Regular cardiac myocyte (primary cell): ENCODE measurements at places on chromosomes 11 and 22. TPM values are rescaled to one million over a fixed set of nuclear protein-coding genes. Genes with fewer than 3 reads are reported as not detected.

Gene SCGB1A1
- not detected in 2 replicates for total RNA-seq

Gene TTLL8
- not detected in 2 replicates for total RNA-seq

Gene CCDC15
- 0.85 and 3.6 TPM in 2 replicates for total RNA-seq

Gene CDC42BPG
- total RNA-seq, result 0.19 and 1.1 TPM in 2 replicates

Gene PITPNM1
- 16.1 and 18.3 TPM in 2 replicates for total RNA-seq

Gene KREMEN1
- 1.3 and 3.4 TPM in 2 replicates for total RNA-seq

Gene OR51B4
- total RNA-seq, result not detected in 2 replicates

Gene FDXACB1
- 2.0 and 5.2 TPM in 2 replicates for total RNA-seq

Gene PIM3
- 25.3 and 29.0 TPM in 2 replicates for total RNA-seq

Gene SLC22A25
- not detected in 2 replicates for total RNA-seq

Gene C2CD3
- total RNA-seq, result 11.8 and 14.4 TPM in 2 replicates

Gene MPZL3
- total RNA-seq, result 1.3 and 2.0 TPM in 2 replicates

Gene CD59
- 877 and 897 TPM in 2 replicates for total RNA-seq

Gene OR56A1
- total RNA-seq, result not detected in 2 replicates

Gene NLRP14
- under 0.01 and 0.19 TPM in 2 replicates for total RNA-seq

Gene ADAMTS15
- 13.5 and 29.1 TPM in 2 replicates for total RNA-seq

Gene MFRP
- total RNA-seq, result under 0.01 TPM in 1 of 2 replicates, not detected in the other

Gene PRCP
- 30.9 and 64.0 TPM in 2 replicates for total RNA-seq

Gene TMEM45B
- not detected in 2 replicates for total RNA-seq

Gene ROM1
- 2.0 and 3.1 TPM in 2 replicates for total RNA-seq

Gene NRGN
- 0.28 and 0.77 TPM in 2 replicates for total RNA-seq

Gene SF3B2
- 141 and 205 TPM in 2 replicates for total RNA-seq

Gene CCDC87
- 0.19 and 0.28 TPM in 2 replicates for total RNA-seq

Gene DDX25
- total RNA-seq, result not detected in 2 replicates

Gene FGF4
- not detected in 2 replicates for total RNA-seq

Gene THY1
- total RNA-seq, result 3.3 and 9.6 TPM in 2 replicates
